ENCODE measurements at places on chromosomes 2 and 18.

DNA sequence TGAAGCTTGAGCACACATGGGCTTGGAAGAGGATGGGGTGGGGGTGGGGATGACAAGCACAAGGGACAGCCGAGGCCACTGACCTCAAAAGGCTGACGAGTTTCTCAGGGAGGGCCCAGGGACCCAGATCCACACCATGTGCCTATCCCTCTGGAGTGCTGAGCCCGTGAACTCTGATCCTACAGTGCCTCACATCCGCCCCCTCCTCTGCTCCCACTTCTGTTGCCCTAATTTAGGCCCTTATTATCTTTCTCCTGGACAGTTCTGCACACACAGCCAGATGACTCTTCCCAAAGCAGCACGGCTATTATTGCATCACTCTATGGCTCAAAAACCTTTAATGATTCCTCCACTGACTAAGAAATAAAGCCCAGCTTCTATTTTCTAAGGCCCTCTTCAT lies 24.8 kb downstream of the CYRIA start:
- no peak for DNase-seq

- no peak for DNase-seq
These were observed 2.9 kb upstream of the C2orf72 start for GRCh38 chr2:231034291-231034882.

DNA sequence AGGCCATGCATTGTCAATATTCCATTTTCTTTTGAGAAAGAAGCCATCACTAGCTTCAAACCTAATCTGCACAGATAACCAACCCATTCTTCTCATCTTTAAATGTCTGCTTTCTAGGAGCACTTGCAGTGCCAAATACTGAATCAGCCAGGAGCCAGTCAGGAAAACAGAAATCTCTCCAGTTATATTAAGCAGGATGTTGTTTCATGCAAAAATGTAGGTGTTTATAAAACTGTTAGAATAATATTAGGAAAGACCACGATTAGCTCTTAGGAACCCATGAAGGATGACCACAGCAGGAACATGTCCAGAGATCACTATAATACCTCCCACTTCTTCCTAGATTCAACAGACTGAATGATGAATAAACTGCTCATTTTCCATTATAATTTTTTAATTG lies 86.0 kb downstream of the TTC32 start:
- no peak for DNase-seq

- DNase-seq, result peak; percentile 91
These were observed 20.3 kb upstream of the DNMT3A start for GRCh38 chr2:25362049-25362433.

GRCh38 chr2:25380586-25381375 lies 39.1 kb upstream of the DNMT3A start:
- no peak for DNase-seq

DNA sequence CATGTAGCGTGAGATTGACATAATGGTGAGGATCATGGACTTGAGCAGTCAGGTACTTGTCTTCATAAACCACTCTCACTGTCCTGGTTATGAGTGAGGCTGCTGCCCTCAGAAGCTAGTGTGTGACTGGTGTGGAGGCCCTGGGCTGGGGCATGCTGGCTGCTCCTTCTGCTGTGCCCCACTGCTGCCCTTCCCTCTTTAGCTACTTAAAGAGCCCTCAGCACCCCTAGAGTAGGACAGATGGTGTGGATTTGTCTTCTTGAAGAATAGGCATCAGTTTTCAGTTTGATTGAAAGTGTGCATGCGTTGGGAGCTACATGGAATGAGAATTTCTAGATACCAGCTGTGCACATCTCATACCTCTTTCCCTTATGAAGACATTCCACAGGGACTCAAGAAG lies 15.4 kb downstream of the CPLX4 start:
- DNase-seq, result no peak

DNA sequence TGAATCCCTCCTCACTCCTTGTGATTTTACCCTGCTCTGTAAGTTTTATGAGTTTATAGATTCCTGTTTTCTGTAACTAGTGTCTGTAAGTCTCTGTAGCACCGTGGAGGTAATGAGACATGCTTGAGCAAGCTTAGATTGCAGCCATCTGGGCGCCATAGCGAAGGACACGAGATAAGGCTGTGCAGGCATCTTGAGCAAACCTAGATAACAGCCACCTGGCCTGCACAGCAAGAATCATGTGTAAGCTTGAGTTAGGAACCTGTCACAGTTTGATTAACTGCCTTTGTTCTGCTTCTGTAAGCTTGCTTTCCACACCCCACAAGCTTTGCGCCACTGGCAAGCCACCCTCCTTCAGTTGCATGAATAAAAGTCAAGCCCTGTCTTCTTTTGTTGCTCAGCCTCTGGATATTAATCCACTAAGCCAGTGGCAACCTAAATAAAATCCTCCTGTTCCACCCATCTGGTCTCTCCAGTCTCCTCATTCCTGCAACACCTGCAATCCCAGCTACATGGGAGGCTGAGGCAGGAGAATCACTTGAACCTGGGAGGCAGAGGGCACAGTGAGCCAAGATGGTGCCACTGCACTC lies 270.6 kb upstream of the RGPD4 start:
- DNase-seq, result no peak

- no peak for DNase-seq
These were observed 396.6 kb upstream of the TRIB2 start for GRCh38 chr2:12320027-12320734.

DNA sequence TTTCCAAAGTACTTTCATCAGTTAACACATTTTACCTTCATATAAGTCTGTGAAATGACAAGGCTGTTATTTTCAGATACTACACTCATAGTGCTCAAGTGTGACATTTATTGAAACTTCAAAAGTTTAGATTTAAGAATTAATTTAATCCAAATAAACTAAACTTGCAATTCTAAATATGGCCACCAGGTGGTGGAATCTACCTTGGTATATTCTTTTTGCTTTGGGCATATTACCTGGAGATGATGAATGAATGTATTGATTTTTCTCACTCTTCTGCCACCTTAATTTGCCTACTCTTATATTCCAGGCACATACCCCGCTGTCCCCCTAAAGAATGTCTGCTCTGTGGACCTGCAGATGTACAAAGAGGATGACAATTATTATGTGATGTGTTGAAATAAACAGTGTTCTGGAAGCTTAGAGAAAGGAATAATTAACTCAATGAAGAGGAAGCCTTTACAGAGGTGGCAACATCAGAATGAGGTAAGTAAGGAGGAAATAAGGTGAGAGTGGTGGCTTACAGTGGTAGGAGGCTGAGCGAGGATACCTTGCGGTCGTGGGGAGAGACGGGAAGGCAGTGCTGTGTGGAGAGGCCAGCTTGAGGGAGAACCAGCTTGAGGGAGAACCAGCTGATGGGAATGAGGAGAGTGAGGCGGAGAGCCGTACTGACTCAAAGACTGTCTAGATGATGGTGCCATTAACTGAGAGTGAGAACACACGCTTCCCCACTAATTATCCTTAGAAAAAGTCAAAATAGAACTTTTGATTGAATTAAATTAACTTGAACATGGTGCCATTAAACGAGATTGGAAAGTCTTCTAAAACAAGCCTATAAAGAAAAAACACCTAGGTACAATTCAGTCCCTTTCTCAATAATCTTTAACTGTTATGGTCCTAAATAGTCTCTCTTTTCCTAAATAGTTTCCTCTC lies 179.5 kb downstream of the CELF4 start:
- DNase-seq, result peak; percentile 44

DNA sequence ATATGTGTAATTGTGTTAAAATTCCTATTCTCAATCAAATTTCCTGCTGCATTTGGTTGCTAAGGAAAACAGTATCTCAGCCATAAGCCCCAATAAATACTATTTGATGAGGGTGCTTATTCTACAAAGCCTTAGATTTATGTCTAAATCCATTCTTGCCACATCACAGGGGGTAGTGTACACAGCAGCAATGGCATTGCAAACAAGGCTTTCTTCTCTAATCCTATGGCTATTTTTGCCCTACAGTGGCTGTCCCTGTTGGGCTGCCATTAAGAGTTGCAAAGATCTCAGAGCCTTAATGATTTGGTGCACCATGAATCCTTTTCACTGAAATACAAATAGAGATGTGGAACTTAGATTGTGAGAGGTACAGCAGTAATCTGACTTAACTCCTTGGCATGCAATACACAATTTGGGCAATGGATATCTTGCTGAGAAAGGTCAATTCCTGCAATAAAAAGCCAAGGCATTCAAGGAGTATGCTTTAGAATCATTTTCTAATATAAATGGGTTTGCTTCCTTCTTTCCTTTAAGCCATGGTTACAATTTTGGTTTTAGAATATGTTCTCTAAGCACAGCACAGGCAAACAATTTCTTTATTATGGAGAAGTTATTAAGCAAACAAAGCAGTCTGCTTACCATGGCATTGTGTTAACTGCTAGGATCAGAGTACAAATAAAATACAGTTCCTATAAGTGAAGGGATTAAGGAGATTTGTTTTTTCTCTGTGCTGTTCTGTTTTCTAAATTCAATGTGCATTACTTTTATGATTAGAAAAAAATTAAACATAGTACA lies 69.8 kb upstream of the CD302 start:
- no peak for DNase-seq

DNA sequence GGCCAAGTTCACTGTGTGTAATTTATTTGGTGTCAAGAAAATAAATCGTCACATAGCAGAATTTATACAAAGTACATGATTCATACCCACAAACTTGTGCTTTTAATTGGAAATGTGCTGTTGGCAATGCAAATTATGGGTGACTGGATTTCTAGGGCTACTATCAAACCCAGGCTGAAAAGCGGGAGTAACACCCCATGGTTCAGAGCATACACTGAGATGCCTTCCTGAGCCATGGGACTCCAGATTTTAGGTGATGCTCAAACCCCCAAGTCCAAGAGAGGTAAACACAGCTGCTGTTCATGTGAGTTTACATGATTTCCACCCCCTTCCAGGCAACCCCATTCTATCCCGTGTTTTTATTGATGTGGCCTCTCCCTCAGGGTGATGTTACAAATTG lies 565.9 kb upstream of the ID2 start:
- DNase-seq, result peak; percentile 10

DNA sequence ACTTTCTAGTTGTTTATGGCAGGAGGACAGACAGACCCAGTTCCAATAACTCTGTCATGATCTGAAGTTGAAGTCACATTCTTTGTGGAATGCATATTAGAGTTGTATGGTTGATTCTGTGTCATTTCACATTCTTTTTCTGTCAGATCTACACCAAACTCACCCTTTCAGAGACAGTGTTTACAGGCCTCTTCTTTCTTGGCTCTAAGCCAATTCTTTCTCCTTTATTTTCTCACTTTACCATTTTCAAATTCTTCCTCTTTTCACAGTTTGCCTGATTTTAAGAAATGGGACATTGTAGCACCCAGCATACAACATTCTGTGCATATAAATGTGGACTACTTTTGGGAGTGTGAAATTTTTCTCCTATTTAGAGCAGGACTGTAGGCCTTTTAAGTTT lies 103.7 kb downstream of the CCDC85A start:
- DNase-seq, result no peak

DNA sequence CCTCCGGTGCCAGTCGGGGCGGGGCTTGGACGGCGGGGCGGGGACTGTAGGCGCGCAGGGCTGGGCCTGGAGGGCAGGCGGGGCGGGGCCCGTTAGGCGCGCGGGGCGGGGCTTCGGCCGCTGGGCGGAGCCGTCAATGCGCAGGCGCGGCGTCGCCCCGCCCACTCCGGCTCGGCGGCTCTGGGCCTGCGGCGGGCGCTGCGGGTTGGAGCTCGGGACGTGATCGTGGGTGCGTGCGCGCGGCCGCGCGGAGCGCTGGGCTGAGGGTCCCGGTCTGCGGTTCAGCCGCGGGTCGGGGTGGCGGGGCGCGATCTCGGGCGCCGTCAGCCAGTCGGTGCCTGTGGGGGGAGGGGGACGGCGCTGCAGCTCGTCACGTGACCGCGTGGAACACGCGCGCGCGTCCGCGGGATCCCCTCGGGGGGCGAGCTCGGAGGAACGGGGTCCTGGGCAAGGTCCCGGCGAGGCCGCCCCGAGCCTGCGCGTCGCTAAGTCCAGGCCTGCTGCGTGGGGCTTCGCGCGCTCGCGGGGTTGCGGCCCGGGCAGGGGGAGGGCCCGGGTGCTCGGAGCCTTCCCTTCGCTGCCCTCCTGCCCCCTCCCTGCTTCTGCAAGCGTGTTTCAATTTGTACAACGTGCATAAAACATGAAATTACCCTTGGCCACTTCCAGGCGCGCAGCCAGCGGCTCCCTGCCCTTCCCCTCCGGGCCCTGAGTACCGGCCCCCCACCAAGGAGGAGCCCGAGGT lies at the start of gene D2HGDH:
Gene D2HGDH, plus strand, starts transcription at position 164 of the 742 bp plus-strand sequence. CDS start 595 bp downstream, outside the sequence.
- DNase-seq, result peak; percentile 60

DNA sequence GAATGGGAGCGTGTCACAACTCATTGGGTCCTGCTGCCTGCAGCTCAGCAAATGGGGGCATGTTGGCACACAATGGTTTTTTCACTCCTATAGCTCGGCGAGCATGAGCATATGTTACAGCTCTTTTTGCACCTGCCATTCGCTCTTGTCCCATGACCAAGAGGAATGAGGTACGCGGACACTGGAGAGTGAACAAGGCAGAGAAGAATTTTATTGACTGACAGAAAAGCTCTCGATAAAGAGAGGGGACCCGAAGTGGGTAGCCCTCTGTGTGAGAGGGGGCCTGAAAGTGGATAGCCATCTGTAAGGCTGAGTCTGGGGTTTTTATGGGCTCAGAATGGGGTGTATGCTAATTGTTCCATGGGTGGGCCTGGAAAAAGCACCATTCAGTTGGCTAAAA lies 5.5 kb downstream of the ACYP2 start:
- DNase-seq, result no peak

Measured in NCI-H526 treated with DMSO at 0.1 percent for 48 hours (cell line).